ENCODE measurements at places on chromosomes 4 and X. TPM values are rescaled to one million over a fixed set of nuclear protein-coding genes. Genes with fewer than 3 reads are reported as not detected.

GRCh38 chrX:21355831-21356230 lies 18.4 kb upstream of the CNKSR2 start:
- no peak for DNase-seq

DNA sequence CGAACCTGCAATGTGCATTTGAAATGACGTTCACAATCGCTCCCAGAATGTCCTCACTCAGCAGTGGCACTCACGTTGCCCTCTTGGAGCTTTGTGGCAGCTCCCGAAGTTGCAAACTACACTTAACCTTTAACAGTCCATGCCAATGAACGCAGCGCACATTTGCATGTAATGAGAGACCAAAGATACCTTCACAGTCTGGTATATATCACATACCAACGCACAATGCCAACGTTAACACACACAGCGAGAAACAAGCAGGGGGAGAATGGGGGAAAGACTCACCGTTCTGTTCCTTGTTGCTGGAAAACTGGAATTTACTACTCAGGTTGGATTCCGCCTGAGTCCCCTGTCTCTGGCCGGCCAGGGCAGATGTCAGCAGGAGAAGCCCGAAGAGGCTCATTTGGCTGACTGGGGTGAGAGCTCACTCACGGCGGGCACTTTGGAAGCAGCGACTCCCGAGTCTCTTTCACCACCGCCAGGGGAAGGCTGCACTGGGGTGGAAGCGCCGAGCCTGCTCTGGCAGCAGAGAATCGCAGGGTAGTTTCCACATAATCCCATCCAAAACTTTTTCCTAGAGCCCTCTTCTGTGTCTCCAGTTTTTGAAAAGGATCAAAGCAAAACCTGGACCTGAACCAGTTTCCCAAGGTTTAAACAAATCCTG lies 966 bp downstream of the PDGFC start:
- DNase-seq: no peak

GRCh38 chr4:8293131-8293975 lies 23.8 kb downstream of the HTRA3 start:
- no peak for DNase-seq

DNA sequence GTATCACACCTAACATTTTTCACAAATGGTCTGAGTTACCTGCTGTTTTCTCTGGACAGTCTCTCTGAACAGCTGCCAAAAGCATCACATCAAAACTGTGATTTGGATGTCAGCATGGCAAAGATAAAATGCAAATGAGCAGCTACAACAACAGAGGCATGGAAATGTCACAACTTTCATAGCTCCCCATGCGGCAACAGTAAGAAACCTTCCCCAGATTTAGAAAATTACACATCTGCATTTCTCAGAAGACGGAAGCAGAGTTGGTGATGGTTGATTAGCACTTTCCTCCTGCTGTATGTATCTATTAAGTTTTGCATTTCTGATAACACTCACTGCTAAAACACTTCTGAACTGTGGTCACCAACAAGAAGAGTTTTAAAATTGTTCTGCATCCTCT lies 9.7 kb downstream of the PRKG2 start:
- DNase-seq: no peak

DNA sequence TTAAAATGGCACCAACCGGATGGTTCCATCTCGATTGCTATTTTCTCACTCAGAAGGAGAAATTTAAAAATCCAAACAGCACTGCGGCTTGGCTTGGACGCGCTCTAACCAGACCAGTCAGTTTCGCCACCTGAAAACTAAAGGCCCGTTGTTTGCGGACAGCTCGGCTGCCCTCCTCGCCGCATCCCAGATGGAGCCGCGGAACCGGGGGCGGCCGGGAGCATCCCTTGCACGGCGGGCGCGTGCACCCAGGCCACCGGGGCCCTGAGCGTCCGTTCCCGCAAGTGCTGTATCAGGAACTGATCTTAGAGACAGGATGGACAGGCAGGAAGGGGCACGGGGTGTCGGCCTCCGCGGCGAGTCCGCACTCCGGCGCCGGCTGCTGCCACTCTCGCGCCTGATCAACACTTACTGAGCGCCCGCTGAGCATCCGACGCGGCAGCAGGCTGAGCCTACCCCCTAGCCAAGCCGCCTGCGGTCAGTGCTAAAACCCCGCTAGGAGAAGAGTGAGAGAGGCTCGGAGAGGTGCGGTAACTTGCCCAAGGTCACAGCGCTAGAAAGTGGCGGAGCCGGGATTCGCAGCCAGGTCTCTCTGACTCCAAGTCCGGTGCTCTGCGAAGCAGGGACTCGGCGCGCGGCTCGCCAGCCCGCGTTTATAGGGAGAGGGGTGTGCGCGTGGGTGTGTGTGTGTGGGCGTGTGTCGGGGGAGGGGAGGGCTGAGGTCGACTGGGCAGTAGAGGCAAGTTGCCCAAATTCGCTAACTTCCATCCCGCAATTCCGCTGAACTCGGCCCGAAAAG lies at the start of gene CITED1:
Gene CITED1 (minus strand): TSS at position 629 of the 799 bp plus-strand sequence. CDS start 3,045 bp downstream, outside the sequence.
- no peak for DNase-seq

The RTL9 gene
- total RNA-seq: under 0.01 TPM

The SEC31A gene
- 178 TPM for total RNA-seq

All from kidney epithelial cell (primary cell).